ENCODE measurements at places on chromosomes 6 and 20.

DNA sequence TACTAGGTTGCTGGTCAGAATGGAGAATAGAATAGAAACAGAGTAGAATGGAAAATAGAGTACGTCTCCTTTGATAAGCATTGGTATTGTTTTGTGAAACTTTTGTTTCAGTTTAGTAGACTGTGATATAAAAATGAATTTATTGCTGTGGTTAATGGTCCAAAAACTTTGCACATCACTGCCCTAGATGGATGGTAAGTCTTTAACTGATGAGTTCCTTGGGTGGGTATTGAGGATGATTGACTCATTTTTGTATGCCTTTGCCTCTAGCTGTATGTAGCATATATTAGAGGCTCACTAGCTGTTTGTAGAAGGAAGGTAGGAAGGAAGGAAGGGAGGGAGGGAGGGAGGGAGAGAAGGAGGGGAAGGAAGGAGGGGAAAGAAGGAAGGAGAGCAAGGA lies 48.3 kb downstream of the ZDHHC14 start:
- no peak for DNase-seq

DNA sequence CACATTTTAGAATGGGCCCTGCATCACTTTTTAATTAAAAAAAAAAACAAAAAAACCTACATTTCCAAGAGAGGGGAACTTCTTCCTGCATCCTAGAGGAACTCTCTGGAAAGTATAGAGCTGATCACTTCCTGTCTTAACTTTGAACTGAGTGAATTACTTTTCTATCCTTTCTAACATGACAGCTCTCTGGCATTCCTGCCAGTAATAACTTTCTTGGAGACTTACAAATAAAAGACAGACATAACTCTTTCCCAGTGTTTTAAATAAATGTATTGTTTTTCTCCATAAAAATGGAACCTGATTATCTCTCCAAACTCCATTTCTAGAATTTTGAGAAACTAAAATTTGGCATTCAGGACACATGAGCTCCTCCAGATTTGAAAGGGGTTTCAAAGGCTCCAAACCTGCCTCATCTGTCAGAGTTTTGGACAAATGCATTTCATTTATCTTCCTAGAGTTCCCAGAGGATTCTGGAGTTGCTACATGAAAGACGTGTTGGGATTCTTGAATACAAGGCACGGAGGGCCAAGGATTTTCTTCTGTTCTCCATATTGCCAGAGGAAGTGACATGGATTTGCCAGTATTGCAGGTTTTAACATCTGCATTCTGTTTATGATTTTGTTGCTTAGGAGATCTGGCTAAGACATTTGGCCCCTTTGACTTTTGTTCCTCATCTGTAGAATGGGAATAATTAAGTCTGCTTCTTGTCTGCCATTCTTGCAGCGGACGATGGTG lies 2.0 kb upstream of the SMOC2 start:
- DNase-seq: no peak

DNA sequence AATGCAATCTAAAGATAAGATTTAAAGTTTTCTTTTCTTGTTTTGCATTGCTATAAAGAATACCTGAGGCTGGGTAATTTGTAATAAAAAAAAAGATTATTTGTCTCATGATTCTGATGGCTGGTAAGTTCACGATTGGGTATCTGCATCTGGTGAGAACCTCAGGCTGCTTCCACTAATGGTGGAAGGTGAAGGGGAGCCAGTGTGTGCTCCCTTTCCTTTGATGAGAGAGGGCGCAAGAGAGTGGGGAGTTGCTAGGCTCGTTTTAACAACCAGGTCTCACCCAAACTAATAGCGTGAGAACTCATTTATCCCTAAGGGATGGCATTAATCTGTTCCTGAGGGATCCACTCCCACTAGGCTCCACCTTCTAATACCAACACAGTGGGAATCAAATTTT lies 353.2 kb downstream of the BTBD3 start:
- DNase-seq: no peak

GRCh38 chr6:146543940-146544615 lies 445 bp downstream of the RAB32 start:
- DNase-seq: peak; percentile 19

DNA sequence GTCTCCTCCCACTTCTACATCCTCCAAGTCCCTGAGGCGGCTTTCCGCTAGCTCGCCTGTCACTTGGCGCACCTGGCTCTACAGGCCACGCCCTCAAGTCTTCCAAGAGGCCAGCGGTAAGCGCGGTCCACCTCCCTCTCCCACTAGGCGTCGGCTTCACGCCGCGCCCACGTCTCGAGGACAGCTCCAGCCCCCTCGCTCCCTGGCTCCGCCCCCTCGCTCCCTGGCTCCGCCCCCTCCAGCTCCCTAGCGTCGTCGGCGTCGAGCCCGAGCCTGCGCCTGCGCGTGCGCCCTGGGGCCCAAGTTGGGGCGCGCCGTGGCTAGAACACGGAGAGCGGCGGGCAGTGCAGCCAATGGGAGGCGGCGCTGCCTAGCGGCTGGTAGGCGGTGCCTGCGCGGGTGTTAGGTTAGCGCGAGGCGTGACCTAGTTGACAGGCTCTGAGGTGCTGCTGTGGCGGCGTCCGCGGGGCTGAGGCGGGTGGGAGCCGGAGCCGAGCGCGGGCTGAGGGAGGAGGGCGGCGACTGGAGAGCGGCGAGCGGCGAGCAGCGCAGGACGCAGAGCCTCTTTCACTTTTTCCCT lies at the start of gene MACROD2:
TSS of gene MACROD2 (plus strand) at position 431 of the 580 bp plus-strand sequence.
- DNase-seq: peak; percentile 99

GRCh38 chr6:159914565-159914923 lies 23.8 kb downstream of the MAS1 start:
- DNase-seq: no peak

GRCh38 chr6:24480705-24481104 lies 8.7 kb downstream of the GPLD1 start:
- no peak for DNase-seq

Data from progenitor cell of endocrine pancreas (in vitro differentiated cells).